Thymus (tissue), 14 donors: ENCODE measurements at places on chromosomes 6 and 20. TPM values are rescaled to one million over a fixed set of nuclear protein-coding genes. Genes with fewer than 3 reads are reported as not detected.

- no peak for DNase-seq
Measured at GRCh38 chr20:33909331-33909921, 84.3 kb upstream of the RALY start.

DNA sequence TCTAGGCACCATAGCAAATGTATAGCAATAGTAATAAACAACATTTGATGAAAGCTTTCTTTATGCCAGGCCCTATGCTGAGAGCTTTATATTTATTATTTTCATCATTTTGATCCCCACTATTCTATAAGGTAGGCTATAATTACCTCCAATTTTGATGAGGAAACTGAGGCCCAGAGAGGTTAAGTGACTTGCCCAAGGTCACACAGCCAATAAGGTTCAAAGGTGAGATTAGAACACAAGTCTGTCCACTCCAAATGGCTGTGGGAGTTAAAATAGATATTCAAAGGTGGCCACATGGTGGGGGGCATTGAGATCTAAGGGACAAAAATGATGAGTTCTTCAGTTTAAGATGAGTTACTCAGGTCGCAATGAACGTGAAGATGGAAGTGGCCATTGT is 269.9 kb downstream of the BMP7 start:
- DNase-seq: no peak

DNA sequence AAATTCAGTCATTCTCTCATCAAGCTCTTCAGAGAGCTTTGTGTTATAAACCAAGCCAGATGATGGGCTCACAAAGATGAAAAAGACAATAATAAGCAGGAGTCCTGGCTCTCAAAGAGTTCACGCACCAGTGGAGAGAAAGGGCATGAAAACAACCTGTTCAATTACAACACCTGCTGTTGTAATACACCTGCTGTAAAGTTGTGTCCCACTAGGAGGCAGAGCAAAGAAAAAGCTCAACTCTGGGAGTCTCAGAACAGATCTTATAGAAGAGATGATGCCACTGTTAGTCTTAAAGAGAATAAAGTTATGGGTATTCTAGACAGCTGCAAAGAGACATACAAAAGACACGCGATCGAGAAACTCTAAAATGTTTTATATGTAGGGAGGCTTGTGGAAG is 100.6 kb downstream of the DCDC2 start:
- DNase-seq: peak; percentile 5

DNA sequence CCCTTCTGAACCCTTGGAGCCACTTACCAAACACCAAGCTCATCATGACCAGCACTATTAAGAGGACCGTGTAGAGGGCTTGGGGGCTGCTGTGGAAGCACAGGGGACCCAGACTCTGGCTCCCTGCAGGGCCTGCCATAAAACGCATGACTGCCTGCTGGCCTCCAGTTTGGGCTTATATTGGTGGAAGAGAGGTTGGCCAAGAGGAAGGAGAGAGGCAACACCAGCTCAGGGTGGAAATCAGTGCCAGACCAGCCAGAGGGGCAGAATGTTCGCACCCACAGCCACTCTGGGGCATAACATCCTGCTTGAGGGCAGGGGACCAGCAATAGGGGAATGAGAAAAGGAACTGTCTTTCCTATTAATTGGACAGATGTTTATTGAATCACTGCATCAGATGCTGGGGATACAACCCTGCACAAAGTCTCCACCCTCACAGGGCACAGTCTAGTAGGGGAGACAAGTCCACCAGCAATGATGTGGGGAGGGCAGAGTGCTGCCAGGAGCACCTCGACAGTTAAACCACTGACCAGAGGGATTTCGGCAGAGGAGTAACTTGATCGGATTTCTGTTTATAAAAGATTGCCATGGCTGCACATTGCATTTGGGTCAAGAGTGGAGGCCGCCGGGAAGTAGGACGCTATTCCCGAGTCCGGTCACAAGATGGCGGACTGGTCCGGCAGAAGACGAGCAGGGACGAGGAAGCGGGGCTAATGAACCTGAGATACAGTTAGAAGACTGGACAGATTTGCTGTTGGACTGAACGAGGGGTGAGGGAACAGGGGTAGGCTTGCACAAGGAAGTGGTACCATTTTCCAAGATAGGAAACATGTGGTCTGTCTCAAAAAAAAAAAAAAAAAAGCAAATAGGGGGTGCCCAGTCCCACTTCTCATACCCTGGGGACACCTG is at the start of gene LY6G5C:
Gene LY6G5C (minus strand): TSS at position 842 of the 909 bp plus-strand sequence. CDS start 694 bp downstream, at position 148.
- no peak for DNase-seq

DNA sequence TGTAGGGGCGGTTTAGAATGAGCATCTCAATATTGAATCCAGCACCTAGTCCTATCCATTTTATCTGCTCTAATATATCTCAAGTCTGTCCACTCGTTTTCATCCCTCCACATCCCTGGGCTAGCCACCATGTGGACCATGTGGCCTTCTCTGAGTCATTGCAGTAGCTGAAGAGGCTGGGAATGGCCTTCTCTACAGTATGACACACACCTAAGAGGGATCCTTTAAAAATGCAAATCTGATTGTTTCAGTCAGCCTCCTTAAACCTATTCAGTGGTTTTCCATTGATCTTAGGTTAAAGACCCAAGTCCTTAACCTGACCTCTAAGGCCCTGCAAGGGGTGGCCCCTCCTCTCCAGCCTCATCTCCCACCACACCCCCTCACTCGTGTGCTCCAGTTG is 9.4 kb downstream of the RING1 start:
- DNase-seq: no peak

DNA sequence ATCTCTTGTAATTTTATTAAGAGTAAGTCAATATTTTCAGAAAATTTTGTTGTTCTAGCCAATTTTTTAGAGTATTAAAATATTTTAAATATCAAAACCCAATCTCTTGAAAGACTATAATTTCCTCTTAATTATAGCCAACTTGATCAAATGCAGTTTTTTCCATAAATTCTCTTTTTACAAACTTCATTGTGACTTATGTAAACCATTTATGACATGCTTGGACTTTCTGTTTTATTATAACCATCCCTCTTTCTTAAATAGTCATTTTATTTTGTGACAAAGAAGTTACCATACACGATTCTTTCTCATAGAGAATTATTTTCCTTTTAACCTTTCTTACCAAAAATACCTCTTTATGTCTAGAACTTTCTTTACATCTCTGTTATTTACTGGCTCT is 1075.5 kb downstream of the KHDRBS2 start:
- no peak for DNase-seq

DNA sequence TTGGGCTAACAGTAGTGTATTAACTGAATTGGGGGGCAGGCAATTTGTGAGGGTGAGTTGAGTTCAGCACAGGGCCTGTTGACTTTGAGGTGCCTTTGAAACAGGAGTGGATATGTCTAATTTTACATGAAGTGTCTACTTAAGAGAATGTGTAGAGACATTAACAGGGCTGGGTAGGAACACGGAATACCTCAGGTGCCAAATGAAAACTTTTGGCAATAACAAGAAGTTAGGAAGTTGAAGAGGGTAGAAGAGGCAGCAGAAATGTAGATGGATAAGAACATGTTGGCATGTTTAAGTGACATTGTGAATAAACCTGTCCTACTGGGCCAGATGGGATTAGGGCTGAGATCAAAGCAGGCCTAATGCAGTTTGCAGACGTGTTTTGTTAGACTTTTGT is 117.0 kb downstream of the SLC16A10 start:
- DNase-seq: no peak

- no peak for DNase-seq
Measured at GRCh38 chr6:56807989-56808337, 146.9 kb upstream of the BEND6 start.

The EPB41L1 gene
- total RNA-seq: 3.1 TPM

The DCDC2 gene
- 0.19 TPM for total RNA-seq

The PPP1R16B gene
- total RNA-seq: 16.8 TPM

The CTSA gene
- 19.9 TPM for total RNA-seq

The SLC17A1 gene
- not detected for total RNA-seq
